ENCODE measurements at places on chromosomes 5 and 9. TPM values are rescaled to one million over a fixed set of nuclear protein-coding genes. Genes with fewer than 3 reads are reported as not detected.

TLX3 gene
- total RNA-seq, result not detected

GRCh38 chr5:76735762-76736545, 20.0 kb downstream of the F2R start:
- peak overlapping the region; percentile 32 for H3K27ac ChIP-seq
- peaks cover 20% of the 10 kb centered on the region for H3K36me3 ChIP-seq
- no peaks in the 10 kb centered on the region for H3K27me3 ChIP-seq
- no peak overlapping the region for H3K4me3 ChIP-seq
- peaks cover 10% of the 10 kb centered on the region for H3K4me1 ChIP-seq

IL13 gene
- total RNA-seq, result 0.50 TPM

- no peak overlapping the region for H3K27ac ChIP-seq
- no peaks in the 10 kb centered on the region for H3K4me1 ChIP-seq
- no peaks in the 10 kb centered on the region for H3K27me3 ChIP-seq
- no peak for DNase-seq
- no peak overlapping the region for H3K4me3 ChIP-seq
- no peaks in the 10 kb centered on the region for H3K36me3 ChIP-seq
Observed at GRCh38 chr5:96220610-96221390, 212.2 kb downstream of the PCSK1 start.

DNA sequence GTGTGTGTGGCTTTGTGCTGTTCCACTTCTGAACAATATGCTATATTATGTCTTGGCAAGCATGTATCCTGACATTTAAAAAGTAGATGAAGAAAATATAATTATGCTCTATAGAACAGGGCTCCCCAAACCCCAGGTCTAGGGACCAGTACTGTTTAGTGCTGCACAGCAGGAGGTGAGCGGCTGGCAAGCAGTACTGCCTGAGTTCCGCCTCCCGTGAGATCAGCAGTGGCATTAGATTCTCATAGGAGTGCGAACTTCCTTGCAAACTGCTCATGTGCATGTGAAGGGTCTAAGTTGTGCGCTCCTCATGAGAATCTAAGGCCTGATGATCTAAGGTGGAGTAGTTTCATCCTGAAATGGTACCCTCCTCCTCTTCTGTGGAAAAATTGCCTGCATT, 979.1 kb upstream of the CTNND2 start:
- H3K36me3 ChIP-seq, result no peaks in the 10 kb centered on the region
- H3K4me1 ChIP-seq, result no peaks in the 10 kb centered on the region

MRRF gene
- 39.2 TPM for total RNA-seq

- H3K27ac ChIP-seq, result no peak overlapping the region
- no peaks in the 10 kb centered on the region for H3K36me3 ChIP-seq
- peaks cover 3% of the 10 kb centered on the region for H3K4me1 ChIP-seq
- no peak for DNase-seq
- no peak overlapping the region for H3K4me3 ChIP-seq
Observed at GRCh38 chr5:156543348-156544145, 216.6 kb downstream of the SGCD start.

DNA sequence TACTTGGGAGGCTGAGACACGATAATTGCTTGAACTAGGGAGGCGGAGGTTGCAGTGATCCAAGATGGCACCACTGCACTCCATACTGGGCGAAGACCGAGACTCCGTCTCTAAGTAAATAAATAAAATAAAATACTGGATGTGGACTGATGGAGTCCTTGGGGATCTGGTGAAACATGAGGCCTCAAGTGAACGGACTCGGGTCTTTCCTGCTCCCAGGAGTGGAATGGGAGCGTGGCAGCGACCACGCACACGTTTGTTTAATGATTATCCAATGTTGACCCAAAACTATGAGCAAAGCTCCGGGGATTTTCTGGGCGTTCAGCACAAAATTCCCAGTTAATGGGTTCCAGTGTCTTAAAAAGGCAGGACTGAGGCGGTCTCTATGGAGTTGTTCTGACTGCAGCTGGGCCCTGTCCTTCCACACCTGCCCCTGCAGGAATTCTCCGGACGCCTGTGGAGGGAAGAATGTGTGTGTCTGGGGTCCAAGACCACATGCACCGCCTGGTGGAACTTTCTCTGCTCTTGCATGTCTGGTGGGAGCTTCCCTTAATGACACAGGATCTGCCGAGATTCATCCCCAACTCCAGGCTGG, 26.6 kb downstream of the NEK6 start:
- no peak overlapping the region for H3K4me3 ChIP-seq
- H3K27me3 ChIP-seq, result no peaks in the 10 kb centered on the region
- no peaks in the 10 kb centered on the region for H3K36me3 ChIP-seq
- peaks cover 42% of the 10 kb centered on the region for H3K4me1 ChIP-seq
- DNase-seq, result no peak

IL31RA gene
- not detected for total RNA-seq

ADGRD2 gene
- 0.62 TPM for total RNA-seq

GRCh38 chr5:38672059-38672788, 115.8 kb upstream of the LIFR start:
- H3K4me1 ChIP-seq, result peaks cover 4% of the 10 kb centered on the region
- H3K4me3 ChIP-seq, result no peak overlapping the region
- no peak for DNase-seq
- H3K36me3 ChIP-seq, result no peaks in the 10 kb centered on the region
- H3K27me3 ChIP-seq, result no peaks in the 10 kb centered on the region
- H3K27ac ChIP-seq, result peak overlapping the region; percentile 68

DNA sequence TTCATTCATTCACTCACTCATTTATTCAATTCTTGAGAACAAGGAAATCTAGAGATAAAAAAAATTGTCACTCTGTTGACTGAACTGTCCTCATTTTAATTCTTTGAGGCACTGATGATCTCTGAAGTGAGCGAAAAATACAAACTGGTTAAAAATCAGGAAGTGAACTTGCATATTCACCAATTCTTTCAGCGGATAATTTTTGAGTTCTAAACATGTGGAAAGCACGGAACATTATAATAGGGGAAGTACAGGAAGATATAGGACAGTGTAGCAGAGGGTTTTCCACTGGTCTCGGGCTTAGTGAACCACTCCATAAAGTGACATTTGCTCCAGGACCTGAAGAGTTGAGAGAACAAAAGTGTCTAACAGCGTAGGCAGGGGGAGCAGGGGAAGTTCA, 169.5 kb downstream of the TLR4 start:
- H3K4me1 ChIP-seq, result no peaks in the 10 kb centered on the region
- no peak overlapping the region for H3K4me3 ChIP-seq
- H3K27ac ChIP-seq, result no peak overlapping the region
- H3K36me3 ChIP-seq, result no peaks in the 10 kb centered on the region

DNA sequence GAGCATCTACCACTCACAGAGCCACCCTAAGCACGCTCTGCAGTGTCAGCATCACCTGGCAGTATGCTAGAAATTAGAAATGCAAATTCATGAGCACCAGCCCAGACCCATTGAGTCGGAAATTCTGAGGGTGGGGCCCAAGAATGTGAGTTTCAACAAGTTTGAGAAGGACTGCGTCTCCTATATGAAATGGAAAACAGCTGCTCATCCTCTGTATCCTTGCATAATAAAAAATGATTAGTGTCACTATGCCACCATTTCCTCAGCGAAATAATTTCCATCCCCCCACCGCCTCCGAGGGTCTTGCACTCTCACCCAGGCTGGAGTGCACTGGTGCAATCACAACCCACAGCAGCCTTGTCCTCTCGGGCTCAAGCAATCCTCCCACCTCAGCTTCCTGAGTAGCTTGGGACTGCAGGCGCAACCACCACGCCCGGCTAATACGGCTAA, 1.3 kb upstream of the IQGAP2 start:
- peaks cover 18% of the 10 kb centered on the region for H3K4me1 ChIP-seq
- H3K4me3 ChIP-seq, result peak overlapping the region; percentile 96
- no peak for DNase-seq

OR13C8 gene
- not detected for total RNA-seq

GRCh38 chr5:131595088-131596033, 39.7 kb downstream of the RAPGEF6 start:
- H3K4me1 ChIP-seq, result no peaks in the 10 kb centered on the region
- DNase-seq, result no peak
- no peak overlapping the region for H3K27ac ChIP-seq
- no peak overlapping the region for H3K4me3 ChIP-seq
- peaks cover 29% of the 10 kb centered on the region for H3K36me3 ChIP-seq
- H3K27me3 ChIP-seq, result no peaks in the 10 kb centered on the region

DNA sequence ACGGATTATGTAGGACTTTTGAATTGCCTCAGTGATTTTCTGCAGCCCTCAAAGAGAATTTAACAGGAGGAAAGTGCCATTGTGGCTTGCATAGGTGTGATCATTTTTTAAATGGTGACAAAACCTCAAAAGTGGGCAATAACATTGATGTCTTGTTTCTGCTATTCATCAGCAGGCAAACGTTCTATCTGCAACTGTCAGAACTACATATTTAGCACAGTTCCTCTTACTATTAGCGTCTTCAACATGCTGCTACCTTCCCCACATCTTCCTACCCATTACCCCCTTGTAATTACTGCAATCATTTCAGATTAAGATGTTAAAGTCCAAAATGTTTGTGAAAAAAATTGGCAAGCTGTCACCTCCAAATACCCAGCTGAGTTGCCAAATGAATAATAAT, 254.6 kb downstream of the SMARCA2 start:
- DNase-seq, result no peak
- H3K4me3 ChIP-seq, result no peak overlapping the region
- H3K27ac ChIP-seq, result no peak overlapping the region
- peaks cover 1% of the 10 kb centered on the region for H3K36me3 ChIP-seq
- no peaks in the 10 kb centered on the region for H3K27me3 ChIP-seq

- no peak overlapping the region for H3K4me3 ChIP-seq
- H3K4me1 ChIP-seq, result peaks cover 14% of the 10 kb centered on the region
- peaks cover 3% of the 10 kb centered on the region for H3K36me3 ChIP-seq
- no peak overlapping the region for H3K27ac ChIP-seq
Observed at GRCh38 chr5:34012791-34013190, 4.9 kb upstream of the AMACR start.

- no peaks in the 10 kb centered on the region for H3K27me3 ChIP-seq
- no peak for DNase-seq
- H3K4me3 ChIP-seq, result peak overlapping the region; percentile 63
- peaks cover 64% of the 10 kb centered on the region for H3K4me1 ChIP-seq
- peak overlapping the region; percentile 67 for H3K27ac ChIP-seq
- H3K36me3 ChIP-seq, result peaks cover 29% of the 10 kb centered on the region
Observed at GRCh38 chr9:14307989-14308852, 5.7 kb downstream of the NFIB start.

DNA sequence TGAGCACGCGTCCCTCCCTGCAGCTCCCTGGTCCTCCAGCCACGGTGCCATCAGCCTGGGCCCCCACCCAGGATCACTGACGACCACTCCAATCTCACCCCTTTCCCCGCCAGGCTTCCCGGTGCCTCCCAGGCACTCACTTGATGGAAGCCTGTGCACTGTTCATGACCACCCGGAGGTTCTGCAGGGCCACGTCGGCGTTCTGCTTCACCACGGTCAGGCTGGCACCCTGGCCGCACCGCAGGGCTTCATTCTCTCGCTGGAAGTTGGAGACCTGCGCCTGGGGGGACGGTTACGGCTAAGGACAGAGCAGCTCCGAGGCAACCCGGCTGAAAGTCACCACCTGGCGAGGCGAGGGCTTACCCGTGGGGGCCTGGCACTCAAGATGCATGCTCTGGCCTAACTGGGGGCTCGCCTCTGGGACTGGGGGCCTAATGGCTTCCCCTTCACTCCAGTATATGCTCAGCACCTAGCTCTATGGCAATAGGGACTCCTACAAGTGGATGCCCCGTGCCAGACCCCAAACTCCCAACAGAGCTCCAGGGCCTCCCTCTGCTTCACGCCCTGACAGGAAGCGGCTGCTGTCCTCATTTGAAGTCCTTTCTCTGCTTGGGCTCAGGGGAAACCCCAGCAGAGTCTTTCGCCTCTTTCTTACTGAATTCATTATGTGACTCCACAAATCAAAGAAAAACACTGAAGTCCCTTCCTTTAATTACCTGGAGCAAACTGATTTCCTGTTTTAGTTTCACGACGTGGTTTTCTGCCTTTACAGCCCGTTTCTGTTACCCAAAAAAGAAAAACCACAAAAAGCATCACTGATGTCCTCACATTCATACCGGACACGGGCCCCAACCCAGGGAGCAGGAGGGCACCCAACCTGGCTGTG, 4.2 kb upstream of the SNAPC4 start:
- H3K4me3 ChIP-seq, result no peak overlapping the region
- H3K36me3 ChIP-seq, result peaks cover 31% of the 10 kb centered on the region
- DNase-seq, result no peak
- H3K27ac ChIP-seq, result no peak overlapping the region

DNA sequence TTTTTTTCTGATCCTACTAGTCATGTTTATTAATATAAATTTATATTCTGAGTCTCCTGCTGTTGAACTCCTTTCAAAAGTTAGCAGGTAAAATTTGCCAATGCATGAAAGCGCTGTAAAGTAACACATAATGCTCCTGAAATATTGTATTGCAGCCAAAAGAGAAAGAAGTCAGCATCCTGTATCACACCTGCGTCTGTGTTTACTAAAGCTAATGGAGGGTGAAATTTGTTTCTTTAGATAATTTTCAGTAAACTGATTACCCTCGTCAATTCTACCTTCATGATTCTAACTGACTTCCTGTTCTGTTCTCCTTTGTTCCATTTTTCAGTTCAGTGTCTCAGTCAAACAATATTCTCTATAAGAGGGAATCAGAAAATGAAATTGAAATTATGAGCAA, 415.4 kb downstream of the CDH9 start:
- no peak overlapping the region for H3K27ac ChIP-seq
- no peak overlapping the region for H3K4me3 ChIP-seq
- H3K27me3 ChIP-seq, result no peaks in the 10 kb centered on the region
- no peaks in the 10 kb centered on the region for H3K4me1 ChIP-seq
- DNase-seq, result no peak

DNA sequence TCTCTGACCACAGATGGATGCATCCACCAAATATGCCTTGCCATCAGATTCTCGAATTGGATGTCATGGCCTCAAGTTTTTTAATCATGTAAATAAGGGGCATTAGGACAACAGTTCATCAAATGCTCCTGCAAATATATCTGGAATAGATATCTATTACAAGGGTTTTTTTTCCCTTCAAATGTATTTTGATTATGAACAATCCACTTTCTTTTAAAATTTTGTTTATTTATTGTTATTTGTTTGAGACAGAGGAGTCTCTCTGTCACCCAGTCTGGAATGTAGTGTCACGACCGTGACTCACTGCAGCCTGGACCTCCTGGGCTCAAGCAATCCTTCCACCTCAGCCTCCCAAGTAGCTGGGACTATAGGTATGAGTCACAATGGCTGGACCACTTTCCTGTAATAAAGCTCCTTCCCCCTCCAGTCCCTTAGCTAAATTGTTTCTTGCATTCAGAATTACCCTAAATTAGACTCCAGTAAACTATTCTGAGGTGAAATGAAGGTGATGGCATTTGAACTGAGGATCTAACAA, 1412.1 kb downstream of the EFNA5 start:
- H3K27ac ChIP-seq, result no peak overlapping the region
- no peaks in the 10 kb centered on the region for H3K4me1 ChIP-seq
- H3K4me3 ChIP-seq, result no peak overlapping the region
- H3K27me3 ChIP-seq, result no peaks in the 10 kb centered on the region
- DNase-seq, result no peak
- no peaks in the 10 kb centered on the region for H3K36me3 ChIP-seq

DNA sequence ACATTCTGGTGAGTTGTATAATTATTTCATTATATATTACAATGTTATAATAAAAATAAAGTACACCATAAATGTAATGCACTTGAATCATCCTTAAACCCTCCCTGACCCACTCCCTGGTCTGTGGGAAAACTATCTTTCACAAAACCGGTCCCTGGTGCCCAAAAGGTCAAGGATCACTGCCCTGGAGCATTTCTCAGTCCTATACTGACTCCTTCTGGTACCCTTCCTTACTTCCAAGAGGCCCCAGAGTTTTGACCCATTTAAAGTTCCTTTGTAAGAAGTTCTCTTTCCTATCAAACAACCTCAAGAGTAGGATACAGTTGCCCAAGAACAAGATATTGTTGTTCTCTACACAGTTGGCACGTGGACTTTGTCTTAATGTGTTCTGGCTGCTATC, 88.9 kb upstream of the TRPM3 start:
- DNase-seq, result no peak
- H3K4me1 ChIP-seq, result no peaks in the 10 kb centered on the region
- no peak overlapping the region for H3K4me3 ChIP-seq

Measured in mesothelial cell of epicardium (in vitro differentiated cells).